CD4-positive, alpha-beta T cell (primary cell): ENCODE measurements at places on chromosomes 6 and 20. TPM values are rescaled to one million over a fixed set of nuclear protein-coding genes. Genes with fewer than 3 reads are reported as not detected.

- DNase-seq: no peak
- no peaks in the 10 kb centered on the region for H3K36me3 ChIP-seq
- no peak overlapping the region for H3K4me3 ChIP-seq
- no peak overlapping the region for H3K27ac ChIP-seq
- no peaks in the 10 kb centered on the region for H3K27me3 ChIP-seq
Observed at GRCh38 chr20:1724901-1725300, 67.3 kb upstream of the SIRPG start.

DNA sequence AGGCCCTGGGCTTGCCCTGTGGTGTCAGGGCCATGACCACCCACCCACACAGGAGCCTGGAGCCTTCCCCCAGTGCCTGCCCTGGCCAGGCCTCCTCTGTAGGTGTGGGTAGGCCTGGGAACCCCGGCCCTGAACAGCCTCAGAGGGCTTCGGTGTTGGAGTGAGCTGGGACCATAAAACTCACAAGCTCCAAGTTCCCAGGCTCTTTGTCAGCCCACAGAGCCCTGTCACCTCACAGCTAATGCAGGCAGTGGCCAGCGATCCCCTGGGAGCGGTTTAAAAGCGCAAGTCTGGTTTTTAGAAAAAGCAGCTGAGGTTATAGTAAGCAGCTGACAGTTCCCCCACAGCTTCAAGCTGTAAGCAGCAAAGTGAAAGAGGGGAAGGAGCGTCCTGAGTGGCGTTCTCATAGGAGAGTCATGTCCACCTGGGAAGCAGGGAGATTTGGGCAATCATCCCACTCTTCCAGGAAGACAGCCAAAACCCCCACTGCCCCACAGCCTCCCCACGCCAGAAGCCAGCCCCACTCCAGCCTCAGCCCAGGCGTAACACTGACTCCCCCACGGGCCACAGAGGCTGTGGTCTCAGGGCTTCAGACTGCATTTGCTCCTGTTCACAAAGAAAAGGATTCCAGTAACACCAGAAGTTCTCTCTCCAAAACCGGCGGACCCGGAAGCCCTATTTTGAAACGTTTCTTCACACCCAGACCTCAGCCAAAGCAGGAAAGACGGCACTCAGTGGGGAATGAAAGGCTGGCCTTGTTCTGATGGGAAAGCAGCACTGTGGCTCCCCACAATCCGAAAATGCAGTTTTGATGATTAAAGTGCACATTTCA lies 34.3 kb upstream of the FOXC1 start:
- H3K4me3 ChIP-seq: no peak overlapping the region
- H3K36me3 ChIP-seq: no peaks in the 10 kb centered on the region
- no peaks in the 10 kb centered on the region for H3K4me1 ChIP-seq
- peaks cover 5% of the 10 kb centered on the region for H3K27me3 ChIP-seq
- DNase-seq: no peak
- H3K27ac ChIP-seq: no peak overlapping the region

DNA sequence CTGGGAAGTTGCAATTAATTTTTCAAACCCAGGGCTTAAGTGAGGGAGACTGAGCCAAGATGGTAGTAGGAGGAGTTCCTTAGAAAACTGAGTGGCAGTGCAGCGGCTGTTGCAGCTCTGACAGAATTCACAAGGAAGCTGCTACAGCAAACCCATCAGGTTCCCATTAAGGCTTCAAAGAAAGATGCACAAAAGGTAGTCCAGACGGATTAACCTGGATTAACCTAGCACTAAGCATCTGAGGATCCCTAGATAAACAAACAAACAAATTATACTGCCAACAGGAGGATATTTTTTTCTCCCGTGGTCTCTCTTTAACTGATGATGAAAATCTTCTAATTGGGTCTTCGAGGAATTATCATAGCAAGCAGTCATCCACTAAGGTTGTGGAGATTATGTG lies 5.2 kb downstream of the TENT5A start:
- H3K36me3 ChIP-seq: no peaks in the 10 kb centered on the region
- H3K4me3 ChIP-seq: no peak overlapping the region
- H3K4me1 ChIP-seq: peaks cover 12% of the 10 kb centered on the region
- no peak overlapping the region for H3K27ac ChIP-seq
- no peaks in the 10 kb centered on the region for H3K27me3 ChIP-seq

DNA sequence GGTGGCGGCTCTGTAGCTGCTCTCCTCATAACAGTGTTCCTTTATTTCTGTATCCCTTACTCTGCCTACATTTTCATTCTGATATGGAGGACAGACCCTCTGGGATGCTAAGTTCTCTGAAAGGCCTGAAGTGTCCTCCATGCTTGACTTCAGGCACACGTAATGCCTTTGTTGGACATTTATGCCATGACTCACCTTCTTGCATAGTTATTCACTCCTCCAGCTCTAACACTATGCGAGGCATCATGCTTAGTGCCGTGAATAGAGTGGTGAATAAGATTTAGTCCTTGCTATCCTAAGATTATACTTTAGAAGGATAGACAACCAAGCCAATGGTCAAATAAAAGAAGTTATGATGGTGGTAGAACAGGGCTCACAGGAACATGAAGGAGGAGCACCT lies 760.9 kb upstream of the FLRT3 start:
- no peak overlapping the region for H3K4me3 ChIP-seq
- no peak for DNase-seq
- H3K27ac ChIP-seq: no peak overlapping the region
- H3K4me1 ChIP-seq: no peaks in the 10 kb centered on the region
- no peaks in the 10 kb centered on the region for H3K27me3 ChIP-seq

- no peaks in the 10 kb centered on the region for H3K4me1 ChIP-seq
- no peak overlapping the region for H3K27ac ChIP-seq
- no peaks in the 10 kb centered on the region for H3K36me3 ChIP-seq
- H3K27me3 ChIP-seq: peaks cover 5% of the 10 kb centered on the region
- no peak overlapping the region for H3K4me3 ChIP-seq
- DNase-seq: no peak
Observed at GRCh38 chr6:24255676-24256075, 102.2 kb downstream of the DCDC2 start.

Gene SEMG1
- total RNA-seq: not detected

- H3K36me3 ChIP-seq: no peaks in the 10 kb centered on the region
- no peaks in the 10 kb centered on the region for H3K27me3 ChIP-seq
- DNase-seq: no peak
- no peak overlapping the region for H3K4me3 ChIP-seq
Observed at GRCh38 chr6:157424491-157425020, 43.6 kb downstream of the ZDHHC14 start.

GRCh38 chr20:16701296-16701695 lies 28.5 kb upstream of the SNRPB2 start:
- no peaks in the 10 kb centered on the region for H3K36me3 ChIP-seq
- no peaks in the 10 kb centered on the region for H3K4me1 ChIP-seq
- peak; percentile 10 for DNase-seq
- no peaks in the 10 kb centered on the region for H3K27me3 ChIP-seq
- no peak overlapping the region for H3K27ac ChIP-seq

Gene C20orf204
- 6.1 TPM for total RNA-seq

DNA sequence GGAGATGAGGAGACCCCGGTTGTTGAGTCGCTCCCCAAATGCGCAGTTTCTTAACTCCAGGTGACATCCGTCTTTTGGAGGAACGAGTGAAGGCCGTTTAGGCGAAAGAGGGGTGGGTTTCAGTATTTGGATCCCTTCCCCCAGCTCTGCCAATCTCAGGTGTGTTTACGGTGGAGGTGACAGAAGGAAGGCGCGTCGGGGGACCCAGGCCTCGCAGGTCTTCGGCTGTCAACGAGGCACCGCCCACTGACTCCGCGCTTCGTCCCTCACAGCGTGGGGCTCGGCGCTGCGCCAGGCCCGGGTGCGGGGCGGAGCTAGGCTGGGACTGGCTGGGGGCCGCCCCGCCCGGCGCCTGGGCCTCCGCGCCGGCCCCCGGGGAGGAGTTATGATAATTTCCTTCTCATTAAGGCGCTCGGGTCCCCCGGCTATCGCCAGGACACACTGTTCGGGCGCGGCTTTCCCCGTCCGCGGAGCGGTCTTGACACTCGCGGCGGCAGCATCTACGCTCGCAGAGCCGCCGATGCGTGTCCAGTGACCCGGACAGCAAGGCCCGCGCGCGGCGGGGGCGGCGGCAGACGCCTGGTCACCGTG lies at the start of gene TFAP2C:
Gene TFAP2C, plus strand, starts transcription at position 434 of the 591 bp plus-strand sequence. CDS start 239 bp downstream, outside the sequence.
- H3K27ac ChIP-seq: no peak within 1 kb of the TSS
- H3K36me3 ChIP-seq: no peaks in the 10 kb centered on the region
- H3K4me1 ChIP-seq: peaks cover 15% of the 10 kb centered on the region
- no peak within 1 kb of the TSS for H3K4me3 ChIP-seq
- DNase-seq: no peak

DNA sequence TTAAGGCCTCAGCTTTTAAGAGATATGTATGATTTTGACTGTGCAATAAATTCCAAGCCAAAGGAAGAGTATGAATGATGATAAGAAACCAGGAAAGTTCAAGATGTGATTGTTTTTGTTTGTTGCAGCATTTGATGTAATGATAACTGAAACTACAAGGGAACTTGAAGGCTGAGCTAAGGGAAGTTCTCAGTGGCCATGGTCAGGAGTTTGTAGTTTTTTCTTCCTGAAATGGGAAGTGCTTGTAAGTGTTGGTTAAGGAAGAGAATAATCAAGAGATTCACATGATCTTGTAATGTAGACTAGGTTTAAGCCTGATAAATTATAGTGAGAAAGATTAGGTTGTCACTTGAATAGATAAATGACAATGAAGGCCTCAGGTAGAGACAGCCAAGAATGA lies 53.4 kb downstream of the PTCHD4 start:
- no peaks in the 10 kb centered on the region for H3K36me3 ChIP-seq
- H3K27ac ChIP-seq: no peak overlapping the region
- DNase-seq: no peak
- no peak overlapping the region for H3K4me3 ChIP-seq
- H3K27me3 ChIP-seq: no peaks in the 10 kb centered on the region
- H3K4me1 ChIP-seq: no peaks in the 10 kb centered on the region

GRCh38 chr6:9121549-9121948 lies 686.2 kb upstream of the SLC35B3 start:
- no peak overlapping the region for H3K4me3 ChIP-seq
- no peak overlapping the region for H3K27ac ChIP-seq
- no peaks in the 10 kb centered on the region for H3K36me3 ChIP-seq
- DNase-seq: no peak

DNA sequence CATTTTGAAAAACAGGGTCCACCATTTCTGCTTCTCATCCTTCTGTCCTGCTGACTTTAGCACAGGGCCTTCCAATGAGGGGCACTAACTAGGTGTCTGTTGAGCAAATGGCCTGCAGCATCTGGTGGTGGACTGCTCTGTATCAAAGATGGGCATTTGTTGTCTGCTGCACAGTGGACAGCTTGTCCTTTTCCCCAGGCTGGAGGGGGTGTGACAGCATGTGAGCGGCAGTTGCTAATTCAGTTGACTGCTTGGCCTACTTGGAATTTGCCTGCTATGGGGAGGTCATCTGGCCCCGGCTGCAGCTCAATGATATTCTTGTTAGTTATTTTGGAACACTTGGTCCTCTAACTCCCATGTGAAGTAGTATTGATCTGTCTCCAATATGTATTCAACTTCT lies 93.7 kb downstream of the SH3BGRL2 start:
- H3K27ac ChIP-seq: no peak overlapping the region
- DNase-seq: no peak
- H3K4me3 ChIP-seq: no peak overlapping the region

- no peaks in the 10 kb centered on the region for H3K4me1 ChIP-seq
- DNase-seq: no peak
- no peak overlapping the region for H3K4me3 ChIP-seq
- H3K27me3 ChIP-seq: no peaks in the 10 kb centered on the region
Observed at GRCh38 chr20:913306-913849, 2.8 kb downstream of the ANGPT4 start.

GRCh38 chr6:72406517-72406916 lies 215.3 kb upstream of the KCNQ5 start:
- H3K27ac ChIP-seq: no peak overlapping the region
- no peak for DNase-seq
- no peak overlapping the region for H3K4me3 ChIP-seq
- H3K36me3 ChIP-seq: no peaks in the 10 kb centered on the region
- H3K4me1 ChIP-seq: no peaks in the 10 kb centered on the region

GRCh38 chr20:45044084-45044573 lies 56.8 kb downstream of the KCNS1 start:
- H3K36me3 ChIP-seq: peaks cover 54% of the 10 kb centered on the region
- no peak overlapping the region for H3K27ac ChIP-seq
- H3K4me3 ChIP-seq: no peak overlapping the region
- H3K27me3 ChIP-seq: no peaks in the 10 kb centered on the region
- H3K4me1 ChIP-seq: peaks cover 13% of the 10 kb centered on the region

DNA sequence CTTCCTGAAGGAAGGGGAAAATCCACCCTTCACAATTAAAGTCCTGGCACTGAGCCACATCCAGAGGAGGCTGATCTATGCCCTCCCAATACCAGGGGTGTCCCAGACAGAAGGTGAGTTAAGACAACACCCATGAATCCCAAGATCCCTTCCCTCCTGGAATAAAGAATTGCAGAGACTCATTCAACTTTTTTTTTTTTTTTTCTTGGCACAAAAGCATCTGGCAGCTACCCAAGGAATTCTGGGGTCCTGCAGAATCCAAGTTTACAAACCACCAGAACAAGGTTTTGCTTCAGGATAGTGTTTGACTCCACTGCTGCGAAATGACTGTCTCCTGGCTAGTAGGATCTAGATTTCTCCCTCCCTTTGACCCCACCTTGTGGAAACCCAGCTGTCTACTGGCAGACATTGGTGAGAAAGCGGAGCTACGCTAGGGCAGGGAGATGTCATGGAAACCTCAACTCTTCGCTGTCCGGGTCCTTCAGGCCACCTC lies 37.4 kb downstream of the JAG1 start:
- no peak for DNase-seq
- no peaks in the 10 kb centered on the region for H3K4me1 ChIP-seq
- no peaks in the 10 kb centered on the region for H3K36me3 ChIP-seq
- H3K4me3 ChIP-seq: no peak overlapping the region
- no peaks in the 10 kb centered on the region for H3K27me3 ChIP-seq

DNA sequence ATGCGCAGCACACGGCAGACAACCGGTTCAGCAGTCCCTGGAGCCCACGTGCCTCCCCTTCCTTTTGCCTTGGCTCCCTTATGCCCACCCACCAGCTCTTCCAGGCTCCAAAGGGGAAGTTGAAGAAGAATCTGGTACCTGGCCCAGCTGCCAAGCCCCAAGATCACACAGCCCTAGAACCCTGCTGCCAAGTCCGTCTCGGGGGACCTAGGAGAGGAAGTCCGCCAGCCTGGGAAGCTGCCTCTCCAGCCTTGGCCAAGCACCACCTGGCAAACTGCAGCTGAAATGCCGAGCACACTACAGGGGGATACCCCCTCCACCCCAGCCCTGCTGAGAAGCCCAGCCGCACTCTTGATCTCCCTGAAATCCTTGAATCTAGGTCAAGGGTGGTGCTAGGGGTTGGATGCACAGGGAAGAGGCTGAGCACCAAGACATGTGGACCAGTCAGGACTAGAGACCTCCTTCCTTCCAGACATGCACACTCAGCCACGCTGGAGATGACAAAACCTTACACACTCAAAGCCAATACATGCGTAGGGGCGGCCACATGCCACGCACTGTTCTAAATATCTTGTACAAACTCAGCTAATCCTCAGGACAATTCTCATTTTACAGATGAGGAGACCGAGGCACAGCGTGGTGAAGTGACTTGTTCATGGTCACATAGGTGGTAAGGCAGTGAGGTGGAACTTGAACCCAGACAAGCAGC lies 124.1 kb downstream of the PREX1 start:
- no peaks in the 10 kb centered on the region for H3K27me3 ChIP-seq
- DNase-seq: no peak
- H3K27ac ChIP-seq: no peak overlapping the region
- H3K4me1 ChIP-seq: peaks cover 23% of the 10 kb centered on the region
